ENCODE measurements at places on chromosomes 6 and 20.

- no peak for DNase-seq
Measured at GRCh38 chr6:133724726-133725125, 164.2 kb upstream of the TCF21 start.

- DNase-seq = no peak
Measured at GRCh38 chr6:33786736-33787135, 2.2 kb downstream of the LEMD2 start.

DNA sequence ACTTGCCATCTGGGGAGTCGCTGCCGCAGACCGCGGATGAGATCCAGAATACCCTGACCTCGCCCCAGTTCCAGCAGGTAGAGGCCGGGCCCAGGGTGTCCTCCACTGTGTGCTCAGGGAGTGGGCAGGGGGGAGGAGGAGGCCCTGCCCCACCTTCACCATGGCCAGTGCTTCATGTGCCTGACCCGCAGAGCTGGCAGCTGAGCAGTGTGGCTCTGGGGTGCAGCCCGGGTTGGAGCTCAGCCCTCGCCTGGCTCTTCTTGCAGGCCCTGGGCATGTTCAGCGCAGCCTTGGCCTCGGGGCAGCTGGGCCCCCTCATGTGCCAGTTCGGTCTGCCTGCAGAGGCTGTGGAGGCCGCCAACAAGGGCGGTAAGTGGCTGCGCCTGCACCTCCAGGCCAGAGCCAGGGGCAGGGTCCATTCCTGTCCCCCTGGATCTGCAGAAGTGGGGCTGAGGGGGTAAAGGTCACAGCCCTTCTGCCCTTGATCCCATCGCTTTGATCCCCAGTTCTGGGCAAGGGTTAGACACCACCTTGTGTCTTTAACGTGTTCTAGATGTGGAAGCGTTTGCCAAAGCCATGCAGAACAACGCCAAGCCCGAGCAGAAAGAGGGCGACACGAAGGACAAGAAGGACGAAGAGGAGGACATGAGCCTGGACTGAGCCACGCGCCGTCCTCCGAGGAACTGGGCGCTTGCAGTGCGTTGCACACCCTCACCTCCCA, 5.5 kb downstream of the ADRM1 start:
- no peak for DNase-seq

DNA sequence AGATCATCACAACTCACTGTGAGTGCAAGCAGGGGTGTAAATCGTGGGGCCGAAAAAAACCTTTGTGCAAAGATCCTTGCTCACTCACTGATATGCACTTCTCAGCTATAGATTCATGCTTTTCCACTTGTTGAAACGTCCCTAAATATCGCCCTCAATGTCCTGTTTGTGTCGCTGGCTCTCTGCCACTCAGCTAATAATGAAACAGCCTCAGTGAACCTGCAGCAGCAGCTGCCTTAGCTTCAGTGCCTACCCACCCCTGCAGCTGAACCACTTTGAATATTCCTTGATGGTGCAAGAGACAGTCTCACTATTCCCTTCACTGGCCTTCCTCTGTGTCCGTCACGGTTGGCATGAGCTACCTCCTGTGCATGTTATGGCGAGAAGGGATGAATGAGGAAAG, 128.9 kb upstream of the NAA20 start:
- DNase-seq = peak; percentile 63

DNA sequence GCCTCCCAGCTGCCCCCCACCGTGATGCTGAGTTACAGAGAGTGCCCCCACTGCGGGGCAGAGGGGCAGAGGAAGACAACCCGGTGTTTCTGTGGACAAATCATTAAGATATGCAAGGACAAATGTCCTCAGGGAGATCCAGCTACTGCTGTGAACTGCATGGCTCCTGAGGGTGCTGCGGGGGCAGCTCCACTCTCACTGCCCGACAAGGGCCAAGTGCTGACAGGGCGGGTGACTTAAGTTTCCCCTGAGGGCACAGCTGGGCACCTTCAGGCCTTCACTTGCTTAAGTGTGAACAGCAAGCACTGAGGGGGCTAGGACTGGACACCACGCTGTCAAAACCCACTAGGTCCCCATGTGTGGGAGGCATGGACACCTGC, 26.2 kb upstream of the TCFL5 start:
- DNase-seq = no peak

DNA sequence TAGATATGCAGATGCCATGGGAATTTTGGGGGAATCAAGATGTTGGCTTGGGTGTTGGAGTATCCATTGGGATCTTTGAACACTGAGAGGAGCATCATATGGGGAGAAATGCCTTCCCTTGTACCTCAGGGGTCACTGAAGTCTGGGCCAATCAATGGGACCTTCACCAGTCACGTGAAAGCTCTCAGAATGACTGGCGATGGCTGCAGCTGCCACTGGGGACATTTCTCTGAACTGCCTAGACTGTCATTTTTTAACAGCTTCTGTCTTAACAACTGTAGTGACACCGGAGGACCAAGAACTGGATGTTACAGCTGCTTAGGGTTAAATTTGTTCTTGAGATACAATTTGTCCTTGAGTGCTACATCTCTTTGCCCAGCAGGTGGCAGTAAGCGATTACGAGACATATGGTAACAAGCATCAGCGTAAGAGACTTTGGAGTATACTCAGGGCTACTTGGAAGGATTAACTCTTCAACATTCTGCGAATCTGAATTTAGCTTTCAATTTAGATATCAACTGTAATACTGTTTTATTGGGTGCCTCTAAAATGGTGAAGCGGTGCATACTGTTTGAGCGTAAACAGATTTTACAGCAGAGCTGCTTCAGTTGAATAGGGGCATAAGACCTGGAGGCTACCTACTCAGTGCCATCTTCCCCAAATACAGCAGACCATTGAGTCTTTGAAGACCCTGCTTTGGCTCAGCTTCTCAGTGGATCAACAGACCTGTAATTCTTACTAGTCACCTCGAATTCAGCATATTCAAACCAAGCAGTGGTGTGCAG, 36.0 kb downstream of the CCN2 start:
- DNase-seq = peak; percentile 90

GRCh38 chr6:56062836-56063235, 184.5 kb downstream of the COL21A1 start:
- peak; percentile 29 for DNase-seq

DNA sequence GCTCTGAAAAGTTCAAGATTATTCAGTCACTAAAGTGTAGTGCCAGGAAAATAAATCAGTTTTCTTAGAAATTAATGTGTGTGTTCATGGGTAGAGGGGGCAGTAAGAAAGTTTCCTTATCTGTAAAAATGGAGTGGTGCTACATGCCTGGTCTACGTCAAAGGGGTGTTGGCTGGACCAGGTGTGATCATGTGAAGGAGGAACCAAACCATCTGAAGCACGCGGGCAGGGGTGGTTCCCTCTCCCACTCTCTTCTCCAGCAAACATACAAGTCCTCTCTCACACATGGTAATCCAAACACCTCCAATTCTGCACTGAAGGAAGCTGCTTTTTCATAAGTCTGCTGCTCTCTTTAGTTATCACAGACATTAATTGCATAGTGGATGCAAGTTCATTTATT, 63.1 kb downstream of the CLIC5 start:
- DNase-seq = no peak

DNA sequence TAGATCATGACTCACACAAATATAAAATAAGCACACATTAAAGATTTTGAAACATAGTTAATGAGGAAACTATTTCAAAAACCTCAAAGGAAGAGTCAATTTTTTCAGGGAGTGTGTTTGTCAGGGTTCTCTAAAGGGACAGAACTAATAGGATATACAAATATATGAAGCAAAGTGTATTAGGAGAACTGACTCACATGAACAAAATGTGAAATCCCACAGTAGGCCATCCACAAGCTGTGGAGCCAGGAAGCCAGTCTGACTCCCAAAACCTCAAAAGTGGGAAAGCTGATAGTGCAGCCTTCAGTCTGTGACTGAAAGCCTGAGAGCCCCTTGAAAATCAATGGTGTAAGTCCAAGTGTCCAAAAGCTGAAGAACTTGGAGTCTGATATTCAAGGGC, 898.0 kb upstream of the EYS start:
- DNase-seq = no peak

GRCh38 chr6:21992178-21992967, 304.5 kb downstream of the PRL start:
- no peak for DNase-seq

GRCh38 chr20:61480158-61480825, 228.2 kb downstream of the CDH4 start:
- no peak for DNase-seq

- DNase-seq = no peak
Measured at GRCh38 chr20:56411759-56412472, at the start of gene CASS4. Gene CASS4 (plus strand): TSS chr20:56412260. CDS start chr20:56412459, 199 bp downstream.

DNA sequence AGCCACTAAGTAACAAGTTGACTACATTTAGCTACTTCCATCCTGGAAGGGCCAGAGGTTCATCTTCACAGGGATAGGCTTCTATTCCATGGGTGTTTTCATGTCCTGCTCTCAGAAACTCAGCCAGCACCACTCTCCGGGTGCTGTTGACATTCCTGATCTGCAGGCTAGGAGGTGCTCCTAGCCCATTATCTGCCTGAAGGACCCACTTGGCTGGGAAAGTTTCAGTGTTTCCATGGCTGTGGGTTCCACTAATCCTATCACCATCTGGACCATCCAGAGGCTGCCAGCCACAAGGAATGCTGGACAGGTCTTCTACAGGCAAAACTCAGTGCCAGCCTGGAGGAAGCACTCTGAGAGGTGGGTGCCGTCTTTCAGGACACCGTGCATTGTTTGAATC, 45.2 kb downstream of the HLA-G start:
- no peak for DNase-seq

GRCh38 chr6:14863902-14864850, 381.7 kb upstream of the JARID2 start:
- no peak for DNase-seq

GRCh38 chr20:10527781-10528180, 92.7 kb downstream of the SLX4IP start:
- DNase-seq = no peak

GRCh38 chr20:23337312-23337711, 13.3 kb upstream of the NXT1 start:
- DNase-seq = no peak

DNA sequence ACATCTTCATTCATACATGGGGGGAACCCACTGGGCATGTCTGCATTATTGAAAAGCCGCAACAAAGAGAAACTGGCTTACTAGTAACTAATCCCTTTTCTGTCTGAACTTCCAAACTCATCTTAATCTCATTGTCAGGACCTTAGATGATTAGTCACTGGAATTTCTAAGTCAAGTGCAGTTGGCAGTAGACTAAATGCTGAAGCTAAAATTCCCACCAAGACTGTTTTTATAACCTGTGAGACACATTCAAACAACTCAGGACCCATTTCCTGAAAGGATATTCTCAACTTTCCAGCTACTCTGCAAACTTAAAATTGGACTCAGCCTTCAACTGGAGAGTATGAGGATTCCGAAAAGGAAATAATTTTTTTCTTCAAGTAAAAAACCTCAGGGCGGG, 94.8 kb upstream of the SCAF8 start:
- no peak for DNase-seq

- no peak for DNase-seq
Measured at GRCh38 chr6:152293404-152293803, 343.8 kb downstream of the SYNE1 start.

- DNase-seq = no peak
Measured at GRCh38 chr6:378090-378957, 13.2 kb upstream of the IRF4 start.

GRCh38 chr6:125904871-125905270, 51.7 kb upstream of the HINT3 start:
- no peak for DNase-seq

- no peak for DNase-seq
Measured at GRCh38 chr20:32235331-32236047, 27.8 kb downstream of the POFUT1 start.

DNA sequence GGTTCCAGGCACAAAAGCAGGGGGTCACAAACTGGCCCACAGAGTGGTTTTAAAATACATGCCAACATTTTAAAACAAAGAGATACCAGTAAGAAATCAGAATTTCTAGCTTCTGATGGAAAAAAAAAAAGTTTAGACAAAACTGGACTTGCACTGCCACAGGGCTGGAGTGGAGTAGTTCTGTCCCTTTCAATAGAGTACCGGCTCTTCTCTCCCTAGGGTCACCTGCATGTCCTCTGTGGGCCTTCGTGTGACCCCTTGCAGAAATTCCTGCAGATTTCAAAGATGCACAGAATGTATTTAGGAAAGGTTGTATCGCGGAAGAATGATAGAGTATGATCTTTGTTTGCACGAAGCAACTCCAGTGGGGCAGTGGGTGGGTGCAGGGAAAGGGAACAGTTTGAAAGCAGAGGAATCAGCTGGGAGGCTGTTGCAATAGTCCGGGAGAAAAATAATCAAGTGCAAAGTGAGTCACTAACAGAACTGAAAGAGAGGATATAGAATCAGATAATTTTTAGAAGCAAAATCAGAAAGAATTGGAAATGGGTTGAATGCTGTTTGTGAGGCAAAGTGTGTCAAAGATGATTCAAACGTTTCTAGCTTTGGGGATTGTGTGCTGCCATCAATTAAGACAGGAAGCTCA, 97.3 kb upstream of the STXBP5 start:
- no peak for DNase-seq

DNA sequence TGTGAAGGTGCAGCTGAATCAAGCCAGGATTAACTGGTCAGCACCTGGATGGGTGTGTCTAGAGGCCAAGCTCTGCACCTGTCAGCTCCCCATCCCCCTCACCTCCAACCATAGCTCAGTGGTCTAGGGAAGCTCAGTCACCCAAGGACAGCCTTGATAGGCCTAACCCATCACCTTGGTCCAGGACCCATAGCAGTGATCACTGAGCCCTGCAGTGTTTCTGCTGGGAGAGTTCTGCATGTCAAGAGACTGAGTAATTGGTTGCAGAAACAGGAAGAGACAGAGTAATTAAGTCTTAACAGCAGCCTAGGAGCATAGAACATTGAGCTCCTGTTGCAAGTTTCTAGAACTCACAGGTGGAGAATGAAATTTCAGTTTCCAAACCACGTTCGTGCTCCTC, 18.7 kb upstream of the RALGAPB start:
- no peak for DNase-seq

GRCh38 chr6:121856296-121856695, 420.9 kb downstream of the GJA1 start:
- DNase-seq = no peak

GRCh38 chr6:133761706-133762105, 127.2 kb upstream of the TCF21 start:
- no peak for DNase-seq

DNA sequence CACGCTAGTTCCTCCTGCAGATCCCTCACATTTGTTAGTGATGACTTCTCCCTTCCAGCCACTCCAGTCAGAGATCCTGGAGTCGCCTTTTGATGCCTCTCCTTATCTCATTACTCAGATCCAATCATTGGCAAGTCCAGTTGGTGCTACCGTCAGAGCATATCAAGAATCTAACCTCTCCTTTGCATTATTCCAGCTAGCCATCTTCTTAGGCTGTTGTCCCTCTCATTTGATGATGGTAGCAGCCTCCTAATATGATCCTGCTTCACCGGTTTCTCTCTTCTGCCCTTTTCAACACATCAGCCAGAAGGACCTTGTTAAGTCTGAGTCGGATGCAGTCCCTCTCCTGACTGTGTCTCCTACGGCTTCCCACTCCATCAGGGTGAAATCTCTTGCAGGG, 305.6 kb downstream of the THBS2 start:
- DNase-seq = no peak

DNA sequence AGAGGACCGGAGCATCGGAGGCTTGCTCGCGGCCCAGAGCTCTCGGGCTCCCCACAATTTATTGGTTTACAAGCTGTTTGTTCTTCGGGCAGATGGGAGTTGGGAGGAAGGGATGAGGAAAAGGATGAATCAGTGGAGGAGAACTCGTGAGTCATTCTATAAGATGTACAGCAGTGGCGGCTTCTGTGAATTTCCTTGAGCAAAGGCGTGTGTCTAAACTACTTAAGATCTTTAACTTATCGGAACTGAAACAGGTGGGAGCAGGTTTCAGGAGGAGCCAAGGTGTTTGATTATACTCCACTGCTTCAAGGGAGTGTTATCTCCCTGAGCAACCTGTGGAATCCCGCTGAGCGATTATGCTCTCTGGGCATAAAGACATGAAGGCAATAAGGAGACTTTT, 50.5 kb upstream of the IBTK start:
- no peak for DNase-seq
